Activated CD4-positive, alpha-beta T cell treated with anti-CD3 and anti-CD28 coated beads, Interleukin-2, amount 50 U/mL, for 1 hour (primary cell): ENCODE measurements at places on chromosomes 4 and X.

GRCh38 chrX:56228914-56229313 lies 3.2 kb upstream of the KLF8 start:
- no peak for DNase-seq

DNA sequence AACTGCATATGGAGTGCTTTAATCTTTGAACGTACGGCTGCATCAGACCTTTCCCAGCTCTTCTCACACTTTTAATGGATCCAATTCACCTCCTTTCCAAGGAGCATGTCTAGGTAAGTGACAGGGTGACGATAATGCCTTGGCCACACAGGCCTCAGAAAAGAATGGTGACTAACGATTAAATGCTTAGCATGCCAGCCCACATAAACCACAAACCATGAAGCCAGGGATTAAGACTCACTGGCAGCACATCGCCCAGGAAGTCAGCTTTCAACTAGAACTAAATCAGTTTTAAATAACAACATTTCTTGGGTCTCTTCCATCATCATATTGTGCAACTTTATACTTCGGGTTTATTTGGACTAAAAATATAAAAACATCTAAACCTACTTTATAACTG lies 28.7 kb downstream of the INPP4B start:
- DNase-seq, result no peak

GRCh38 chr4:84677093-84677492 lies 94.2 kb downstream of the CDS1 start:
- no peak for DNase-seq

DNA sequence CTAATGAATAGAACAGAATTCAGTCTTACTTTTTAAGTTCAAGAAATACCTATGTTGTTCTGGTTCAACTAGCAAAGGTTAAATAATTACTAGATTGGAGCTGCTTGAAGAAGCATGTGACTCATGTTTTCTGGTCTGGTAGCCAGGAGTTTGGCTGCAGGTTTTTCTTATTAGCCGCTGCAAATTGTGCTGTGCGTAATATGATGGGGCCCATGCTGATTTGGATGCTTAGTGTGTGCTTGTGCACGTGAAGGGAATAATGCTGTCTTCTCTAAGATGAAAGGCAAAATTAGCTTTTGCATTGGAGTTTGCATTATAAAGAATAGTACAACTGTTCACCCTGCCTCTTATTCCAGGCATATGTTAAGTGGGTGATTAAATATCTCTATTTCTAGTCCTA lies 219.6 kb downstream of the SNCA start:
- DNase-seq, result no peak

GRCh38 chrX:79366556-79366872 lies 620 bp downstream of the ITM2A start:
- DNase-seq, result no peak

DNA sequence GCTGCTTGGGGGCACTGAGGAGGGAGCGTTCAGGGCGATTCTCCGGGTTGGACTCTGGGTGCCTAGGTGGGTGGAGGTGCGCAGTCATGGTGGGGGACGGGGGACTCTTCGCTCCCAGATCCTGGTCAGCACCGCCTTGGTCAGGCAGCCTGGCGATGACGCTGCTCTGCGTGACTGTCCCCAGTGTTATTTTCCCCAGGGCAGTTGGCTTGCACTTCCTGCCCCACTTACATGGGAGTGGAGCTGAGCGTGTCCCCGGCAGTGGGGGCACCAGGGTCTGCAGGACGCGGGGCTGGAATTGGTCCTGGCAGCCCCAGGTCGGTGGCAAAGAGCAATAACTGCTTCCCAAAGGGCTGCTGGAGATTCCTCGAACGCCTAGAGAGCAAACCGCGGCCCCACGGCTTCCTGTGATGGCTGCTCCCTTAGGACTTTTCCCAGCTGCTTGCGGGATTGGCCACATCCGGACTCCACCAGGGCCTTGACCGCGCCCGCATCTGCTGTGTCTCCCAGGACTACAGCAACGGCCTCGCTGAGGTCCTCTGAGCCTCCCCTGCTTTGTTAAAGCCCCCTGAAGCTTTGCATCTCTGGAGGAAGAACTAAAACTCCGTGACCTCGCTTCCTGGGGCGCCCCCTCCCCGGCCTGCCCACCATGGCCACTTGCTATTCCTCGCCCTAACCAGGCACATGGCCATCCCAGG lies 35.3 kb upstream of the GPR78 start:
- DNase-seq, result no peak

DNA sequence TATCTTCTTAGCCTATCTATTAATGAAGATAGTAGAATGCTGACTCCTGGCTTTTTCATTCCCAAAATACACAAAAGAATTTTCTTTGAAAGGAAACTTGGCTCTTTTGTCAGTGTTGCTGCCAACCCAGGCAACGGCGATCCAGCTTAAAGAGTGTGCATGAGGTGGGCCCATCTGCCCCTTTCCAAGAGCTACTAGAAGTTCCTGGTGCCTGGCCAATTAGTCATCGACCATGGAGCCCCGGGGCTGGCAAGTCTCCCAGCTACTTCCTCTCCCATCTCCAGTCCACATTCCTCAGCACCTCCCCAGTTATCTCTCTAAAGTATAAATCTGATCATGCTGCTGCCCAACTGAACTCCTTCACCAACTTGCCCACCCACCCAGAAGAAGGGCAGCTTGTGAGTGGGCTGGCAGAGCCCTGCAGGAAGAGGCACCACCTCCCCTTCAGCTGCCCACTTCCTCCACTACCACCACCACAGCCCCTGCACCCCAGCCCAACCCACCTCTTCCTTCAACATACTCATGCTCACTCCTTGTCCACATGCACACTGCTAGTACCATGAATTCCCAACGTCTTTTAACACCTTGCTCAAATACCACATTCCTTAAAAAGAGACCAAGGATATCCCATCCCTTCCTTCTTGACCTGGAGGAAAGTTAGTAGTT lies 158.2 kb upstream of the MAP3K15 start:
- DNase-seq, result no peak

DNA sequence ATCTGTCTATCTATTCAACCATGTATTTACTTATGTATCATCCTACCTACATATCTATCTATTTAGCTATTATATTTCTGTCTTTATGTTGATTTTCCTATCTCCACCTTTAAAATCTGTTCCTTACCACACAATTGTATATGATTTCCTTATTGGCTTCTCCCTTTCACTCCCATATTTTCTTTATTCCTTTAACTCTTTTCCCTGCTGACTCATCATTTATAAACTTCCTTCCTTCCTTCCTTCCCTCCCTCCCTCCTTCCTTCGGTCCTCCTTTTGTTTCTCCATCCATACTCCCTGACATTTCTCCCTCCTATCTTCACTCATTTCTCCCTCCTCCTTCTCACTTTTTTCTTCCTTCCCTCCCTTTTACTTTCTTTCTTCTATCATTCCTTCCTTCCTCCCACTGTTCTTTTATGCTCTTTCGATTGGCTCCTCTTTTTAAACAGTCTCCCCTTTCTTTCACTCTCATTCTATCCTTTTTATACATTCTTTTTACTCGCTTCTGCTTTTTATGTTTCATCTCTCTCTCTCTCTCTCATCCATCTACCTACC lies 100.3 kb downstream of the RBMX2 start:
- no peak for DNase-seq

- no peak for DNase-seq
Observed at GRCh38 chrX:111955901-111956300, 79.9 kb downstream of the TRPC5OS start.
